ENCODE measurements at places on chromosomes 5 and 9. TPM values are rescaled to one million over a fixed set of nuclear protein-coding genes. Genes with fewer than 3 reads are reported as not detected.

Gene FAM81B
- total RNA-seq: not detected

Gene SPATA31D4
- total RNA-seq: not detected

Gene SPINK5
- total RNA-seq: not detected

Gene ACTBL2
- total RNA-seq: not detected

Gene SLC46A2
- total RNA-seq: not detected

Gene AQP7
- total RNA-seq: 0.95 TPM

Gene COL15A1
- total RNA-seq: 0.29 TPM

Gene DPYSL3
- total RNA-seq: 16.2 TPM

Gene RPS14
- 2,933 TPM for total RNA-seq

Gene SEMA5A
- total RNA-seq: not detected

Gene IFNA21
- not detected for total RNA-seq

Measured in A549 treated with ZK216348 at 1 μM for 4 hours (cell line).